ENCODE measurements at places on chromosomes 5 and 9.

DNA sequence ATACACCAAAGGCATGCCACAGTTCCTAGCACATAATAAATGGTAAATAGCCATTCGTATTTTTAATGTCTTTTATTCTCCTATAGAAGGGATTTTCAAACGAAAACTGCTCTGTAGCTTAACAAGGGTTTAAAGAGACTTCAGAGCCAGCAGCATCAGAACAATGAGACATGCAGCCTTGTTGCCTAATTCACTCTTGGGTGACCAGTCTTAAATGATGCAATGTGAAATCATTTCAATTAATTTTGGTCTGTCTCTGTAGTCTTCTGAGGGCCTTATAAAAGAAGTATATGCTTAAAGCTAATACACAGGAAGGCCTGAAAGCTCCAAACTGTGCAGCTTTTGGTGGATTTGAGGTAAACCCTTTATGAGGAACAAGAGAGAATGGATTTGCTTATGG is 888.8 kb upstream of the WWC1 start:
- DNase-seq = no peak

- no peak for DNase-seq
These were observed 4.8 kb upstream of the CHD1 start for GRCh38 chr5:98933445-98934072.

- no peak for DNase-seq
These were observed 9.0 kb downstream of the PRRC2B start for GRCh38 chr9:131402738-131403492.

DNA sequence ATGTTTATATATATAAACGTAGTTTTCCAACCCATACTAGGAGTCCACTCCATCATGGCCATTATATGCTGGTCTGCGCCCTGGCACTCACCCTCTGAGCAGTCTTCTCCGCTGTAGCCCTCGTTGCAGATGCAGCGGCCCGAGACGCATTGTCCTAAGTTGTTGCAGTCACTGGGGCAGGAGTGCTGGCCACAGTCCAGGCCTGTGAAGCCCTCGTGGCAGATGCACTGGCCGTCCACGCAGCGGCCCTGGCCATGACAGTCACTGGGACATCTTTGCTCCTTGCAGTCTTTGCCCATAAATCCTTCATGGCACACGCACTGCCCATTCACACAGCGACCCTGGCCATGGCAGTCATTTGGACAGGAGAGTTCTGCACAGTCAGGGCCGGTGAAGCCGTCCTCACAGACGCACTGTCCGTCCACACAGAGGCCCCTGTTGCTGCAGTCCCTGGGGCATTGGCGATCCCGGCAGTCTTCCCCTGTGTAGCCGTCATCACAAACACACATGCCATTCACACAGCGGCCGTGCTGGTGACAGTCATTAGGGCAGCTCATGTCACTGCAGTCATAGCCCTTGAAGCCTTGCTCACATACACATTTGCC is 32.1 kb downstream of the TNC start:
- DNase-seq = no peak

Data from activated T-cell treated with anti-CD3 and anti-CD28 coated beads, Interleukin-2, amount 50 U/mL, for 72 hours (primary cell).